ENCODE measurements at places on chromosomes 7 and 10. TPM values are rescaled to one million over a fixed set of nuclear protein-coding genes. Genes with fewer than 3 reads are reported as not detected.

CDHR1 gene
- total RNA-seq: under 0.01 TPM

BHLHA15 gene
- total RNA-seq: not detected

PLXNA4 gene
- 6.6 TPM for total RNA-seq

MARCHF5 gene
- total RNA-seq: 18.5 TPM

GPR146 gene
- 12.5 TPM for total RNA-seq

TNRC18 gene
- total RNA-seq: 157 TPM

SNX8 gene
- total RNA-seq: 7.9 TPM

FRG2B gene
- not detected for total RNA-seq

BBS9 gene
- 14.7 TPM for total RNA-seq

NRP1 gene
- total RNA-seq: 64.4 TPM

GRID1 gene
- under 0.01 TPM for total RNA-seq

MSS51 gene
- total RNA-seq: 2.7 TPM

OR2A12 gene
- not detected for total RNA-seq

CALY gene
- total RNA-seq: 2.5 TPM

Measured in esophagus muscularis mucosa (tissue), 4 donors.